Activated naive CD4-positive, alpha-beta T cell treated with anti-CD3 and anti-CD28 coated beads, Interleukin-2, amount 50 U/mL, for 16 hours (primary cell): ENCODE measurements at places on chromosomes 2 and 18.

GRCh38 chr2:161112908-161113307 lies 47.3 kb upstream of the TANK start:
- no peak for DNase-seq

GRCh38 chr18:78868330-78869316 lies 111.0 kb upstream of the SALL3 start:
- no peak for DNase-seq

DNA sequence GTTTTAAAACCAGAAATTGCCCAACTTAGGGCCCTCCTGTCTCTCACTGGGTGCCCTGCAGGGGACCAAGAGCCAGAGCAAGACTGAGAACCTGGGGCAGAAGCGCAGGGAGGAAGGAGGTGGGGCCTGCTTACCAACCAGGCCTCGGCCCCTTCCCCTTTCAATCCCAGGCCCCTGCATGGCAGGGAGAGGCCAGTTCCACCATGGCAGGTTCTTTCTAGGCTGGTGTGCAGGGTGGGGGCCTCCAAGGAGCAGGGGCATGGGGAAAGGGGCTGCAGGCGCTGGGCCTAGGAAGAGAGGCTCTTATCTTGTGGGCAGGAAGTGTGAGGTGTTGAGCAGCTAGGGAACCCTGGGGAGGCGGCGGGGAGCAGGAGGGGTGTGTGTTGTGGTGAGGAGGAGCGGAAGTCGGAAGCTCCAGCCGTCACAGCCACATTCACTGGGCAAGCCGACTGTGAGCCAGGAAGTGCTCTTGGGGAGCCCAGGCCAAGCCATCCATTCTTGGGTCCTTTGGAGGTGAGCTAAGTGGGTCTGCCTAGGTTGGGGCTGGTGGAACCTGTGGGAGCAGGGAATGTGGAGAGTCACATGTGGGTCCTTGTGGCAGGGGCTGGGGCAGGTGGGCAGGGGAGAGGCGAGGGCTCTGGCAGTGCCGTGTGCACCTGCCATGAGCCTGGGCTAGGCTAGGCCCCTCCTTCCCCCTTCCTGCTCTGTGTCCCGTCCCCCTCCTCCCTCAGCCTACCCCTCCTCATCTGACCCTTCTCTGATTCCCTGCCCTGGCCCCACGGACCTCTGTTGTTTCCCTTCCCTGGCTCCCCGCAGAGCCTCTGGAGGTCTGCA lies at the start of gene PSD4:
TSS of gene PSD4 (plus strand) at position 430 of the 834 bp plus-strand sequence. CDS start 8,486 bp downstream, outside the sequence.
- DNase-seq = peak; percentile 77

DNA sequence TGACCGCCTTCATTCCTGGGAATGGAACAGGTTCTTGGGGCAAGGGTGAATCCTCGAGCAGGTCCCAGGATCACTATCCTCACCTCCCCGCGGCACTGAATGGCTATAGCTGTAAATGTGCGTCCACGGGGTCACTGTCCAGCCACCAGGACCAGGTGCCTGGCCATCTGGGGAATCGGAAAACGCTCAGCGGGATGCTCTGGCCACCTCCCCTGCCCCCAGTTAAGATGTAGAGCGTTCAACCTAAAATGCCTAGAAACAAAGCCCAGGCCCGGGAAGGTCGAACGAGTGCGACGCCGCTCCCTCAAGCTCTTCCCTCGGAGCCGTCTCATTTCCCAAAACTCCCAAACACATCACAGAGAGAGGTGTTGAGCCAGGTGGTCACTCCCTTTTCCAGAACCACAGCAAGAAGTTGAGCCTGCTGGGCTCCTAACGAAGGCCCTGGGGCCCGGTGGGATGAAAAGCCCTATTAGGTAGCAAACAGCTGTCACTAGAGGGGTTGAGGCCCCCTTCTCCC lies 795 bp upstream of the CAPN10 start:
- DNase-seq = no peak

DNA sequence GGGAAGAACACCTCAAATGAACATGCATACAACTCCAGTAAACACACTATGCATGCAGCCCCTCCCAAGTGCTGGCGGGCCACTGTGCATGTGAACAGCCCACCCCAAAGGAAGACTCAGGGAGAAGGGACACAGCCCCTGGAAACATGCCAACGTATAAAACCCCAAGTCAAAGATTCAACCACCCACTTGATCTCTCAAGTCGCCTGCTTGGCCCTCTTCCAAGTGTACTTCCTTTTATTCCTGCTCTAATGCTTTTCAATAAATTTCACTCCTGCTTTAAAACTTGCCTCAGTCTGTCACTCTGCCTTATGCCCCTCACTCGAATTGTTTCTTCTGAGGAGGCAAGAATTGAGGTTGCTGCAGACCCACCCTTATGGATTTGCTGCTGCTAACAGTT lies 139.1 kb downstream of the C1D start:
- no peak for DNase-seq

GRCh38 chr2:62641410-62641843 lies 64.1 kb upstream of the EHBP1 start:
- DNase-seq = no peak

- no peak for DNase-seq
These were observed 45.0 kb downstream of the FAP start for GRCh38 chr2:162198239-162198638.

DNA sequence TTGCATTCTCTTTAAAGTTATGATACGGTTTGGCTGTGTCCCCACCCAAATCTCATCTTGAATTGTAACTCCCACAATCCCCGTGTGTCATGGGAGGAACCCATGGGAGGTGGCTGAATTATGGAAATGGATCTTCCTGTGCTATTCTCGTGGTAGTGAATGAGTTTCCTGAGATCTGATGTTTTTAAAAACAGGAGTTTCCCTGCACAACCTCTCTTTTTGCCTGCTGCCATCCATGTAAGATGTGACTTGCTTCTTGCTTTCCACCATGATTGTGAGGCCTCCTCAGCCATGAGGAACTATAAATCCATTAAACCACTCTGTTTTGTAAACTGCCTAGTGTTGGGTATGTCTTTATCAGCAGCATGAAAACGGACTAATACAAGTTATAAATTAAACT lies 37.5 kb upstream of the SESTD1 start:
- DNase-seq = no peak

GRCh38 chr2:233758849-233759248 lies 1.2 kb upstream of the UGT1A1 start:
- no peak for DNase-seq

GRCh38 chr2:85974390-85974789 lies 85.6 kb upstream of the ST3GAL5 start:
- no peak for DNase-seq

DNA sequence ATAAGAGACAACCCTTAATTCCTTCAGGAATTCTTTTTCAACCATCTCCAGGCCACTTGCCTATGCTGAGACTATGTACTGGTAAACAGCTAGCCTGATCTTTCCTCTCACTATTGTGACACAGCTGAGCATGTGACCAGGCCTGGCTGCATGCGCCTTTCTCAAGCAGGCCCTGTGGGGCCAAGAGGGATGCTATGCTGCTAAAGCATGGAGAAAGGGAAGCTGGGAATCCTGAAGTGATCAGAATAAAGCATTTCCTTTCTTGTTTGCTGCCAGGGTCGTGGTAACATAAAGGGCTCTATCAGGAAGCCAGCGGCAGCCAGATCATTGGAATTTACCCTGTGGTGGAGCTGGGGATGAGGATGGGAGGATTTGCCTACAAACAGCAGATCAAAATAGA lies 29.8 kb upstream of the LCLAT1 start:
- DNase-seq = no peak

DNA sequence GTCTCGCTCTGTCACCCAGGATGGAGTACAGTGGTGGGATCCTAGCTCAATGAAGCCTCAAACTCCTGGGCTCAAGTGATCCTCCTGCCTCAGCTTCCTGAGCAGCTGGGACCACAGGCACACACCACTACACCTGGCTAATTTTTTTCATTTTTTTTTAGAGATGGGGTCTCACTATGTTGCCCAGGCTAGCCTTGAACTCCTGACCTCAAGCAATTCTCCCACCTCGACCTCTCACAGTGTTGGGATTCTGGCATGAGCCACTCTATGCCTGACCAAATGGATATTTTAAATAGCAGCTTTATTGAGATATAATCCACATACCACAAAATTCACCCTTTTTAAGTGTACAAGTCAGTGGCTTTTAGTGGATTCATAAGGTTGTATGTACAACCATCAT lies 11.1 kb downstream of the RNF149 start:
- no peak for DNase-seq

- DNase-seq = no peak
These were observed 306.7 kb upstream of the MMADHC start for GRCh38 chr2:149894226-149894625.
